ENCODE measurements at places on chromosomes 4 and X.

DNA sequence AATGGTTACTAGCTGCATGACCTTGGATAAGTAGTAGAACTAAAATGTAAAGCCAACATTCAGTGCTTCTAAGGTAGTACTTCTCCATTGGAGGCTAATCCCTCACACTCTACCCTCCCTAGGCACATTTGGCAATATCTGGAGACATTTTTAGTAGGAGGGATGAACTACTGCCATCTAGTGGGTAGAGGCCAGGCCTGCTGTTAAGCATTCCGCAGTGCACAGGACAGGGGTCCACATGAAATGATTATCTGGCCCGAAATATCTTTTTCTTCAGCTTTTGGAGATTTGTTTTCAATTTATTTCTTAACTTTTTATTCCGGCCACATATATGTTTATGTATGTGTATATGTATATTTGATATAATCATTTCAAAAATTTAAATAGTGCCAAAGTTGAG is 36.0 kb upstream of the SPANXC start:
- no peak for DNase-seq

- no peak for DNase-seq
Measured at GRCh38 chrX:31872007-31872406, 800.2 kb upstream of the FTHL17 start.

- DNase-seq, result no peak
Measured at GRCh38 chrX:150879855-150880807, 18.3 kb downstream of the CD99L2 start.

- DNase-seq, result no peak
Measured at GRCh38 chrX:2561456-2561855, 60.7 kb upstream of the DHRSX start.

DNA sequence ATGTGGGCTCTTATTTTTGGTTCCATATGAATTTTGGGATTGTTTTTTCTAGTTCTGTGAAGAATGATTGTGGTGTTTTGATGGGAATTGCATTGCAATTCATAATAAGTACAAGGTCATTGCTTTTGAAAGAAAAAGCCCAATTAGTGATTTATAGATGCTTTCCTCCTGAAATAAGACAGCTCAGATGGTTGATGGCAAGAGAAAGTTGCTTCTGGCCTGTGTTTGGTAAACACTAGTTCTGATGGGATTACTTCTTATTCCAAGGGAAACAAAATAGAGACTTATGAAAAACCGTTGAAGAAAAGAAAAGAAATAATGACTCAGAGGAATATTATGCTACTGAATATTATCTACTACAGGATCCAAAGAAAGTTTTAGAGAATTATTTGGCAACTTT is 144.9 kb downstream of the SPANXA1 start:
- DNase-seq, result no peak
